ENCODE measurements at places on chromosomes 3 and 15.

DNA sequence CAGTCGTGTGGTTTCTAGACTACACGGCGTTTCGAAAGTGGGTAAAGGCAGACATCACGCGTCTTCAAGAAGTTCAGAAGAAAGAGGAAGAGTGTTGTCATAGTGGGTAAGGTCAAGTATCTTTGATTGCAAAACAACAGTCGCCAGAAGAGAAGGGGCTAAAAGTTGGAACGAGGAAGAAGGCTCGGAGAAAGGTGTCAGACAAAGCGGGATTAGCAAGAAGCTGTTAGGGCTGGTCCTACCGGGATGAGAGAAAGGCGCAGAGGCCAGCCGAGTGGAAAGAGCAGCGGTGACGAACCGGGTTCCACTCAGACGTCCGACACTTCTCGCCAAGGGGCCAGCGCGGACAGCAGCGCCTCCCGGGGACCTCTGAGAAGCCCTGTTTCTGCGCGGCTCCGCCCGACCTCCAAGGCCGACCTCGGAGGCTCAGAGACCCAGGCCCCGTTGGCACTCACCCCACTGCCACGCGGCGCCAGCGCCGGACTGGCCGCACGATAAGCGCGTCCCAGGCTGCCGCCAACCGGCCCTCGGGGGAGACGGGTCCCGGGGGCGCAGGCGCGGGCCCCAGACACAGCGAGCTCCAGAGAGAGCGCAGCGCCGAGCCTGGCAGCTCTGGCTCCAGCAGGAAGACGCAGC, 436 bp downstream of the ADPGK start:
- no peak for DNase-seq

- no peak for DNase-seq
Measured at GRCh38 chr3:127777921-127778656, 44.2 kb downstream of the MGLL start.

DNA sequence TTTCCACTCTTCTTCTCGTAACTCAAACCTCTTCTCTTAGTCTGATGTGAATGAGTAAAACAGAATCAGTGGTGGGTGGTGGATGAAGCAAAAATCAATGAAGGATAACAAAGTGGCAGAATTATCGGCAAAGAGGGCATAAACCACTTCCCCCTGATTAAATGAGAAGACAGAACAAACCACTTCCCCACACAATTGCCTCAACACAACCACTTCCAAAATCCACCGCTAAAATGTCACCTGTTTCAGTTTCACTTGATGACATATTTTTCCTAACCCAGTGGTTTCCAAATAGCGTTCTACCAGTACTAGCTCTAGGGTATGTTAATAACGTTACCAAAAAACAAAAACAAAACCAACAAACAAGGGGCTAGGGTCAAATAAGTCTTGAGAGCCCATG, 478.7 kb upstream of the WNT5A start:
- DNase-seq = no peak

- DNase-seq = no peak
Measured at GRCh38 chr15:47870300-47870955, 153.1 kb downstream of the SEMA6D start.

GRCh38 chr3:178584722-178585380, 48.6 kb downstream of the KCNMB2 start:
- no peak for DNase-seq

DNA sequence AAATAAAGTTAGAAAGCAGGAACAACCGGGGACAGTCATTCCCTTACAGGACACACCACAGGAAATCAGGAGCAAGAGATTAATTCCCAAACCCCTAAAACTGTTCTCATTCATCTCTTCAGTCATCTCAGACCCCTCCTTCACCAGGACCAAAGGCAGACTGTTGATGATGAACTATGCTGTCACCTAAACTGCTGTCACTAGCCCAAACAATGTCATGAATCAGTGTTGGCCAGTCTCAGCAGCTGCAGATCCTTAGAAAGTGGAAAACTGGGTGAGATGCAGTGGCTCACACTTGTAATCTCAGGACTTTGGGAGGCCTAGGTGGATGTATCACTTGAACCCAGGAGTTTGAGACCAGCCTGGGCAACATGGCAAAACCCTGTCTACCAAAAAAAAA, 909.6 kb downstream of the ROBO1 start:
- no peak for DNase-seq
